Uterus (tissue), 4 donors: ENCODE measurements at places on chromosomes 5 and 9.

DNA sequence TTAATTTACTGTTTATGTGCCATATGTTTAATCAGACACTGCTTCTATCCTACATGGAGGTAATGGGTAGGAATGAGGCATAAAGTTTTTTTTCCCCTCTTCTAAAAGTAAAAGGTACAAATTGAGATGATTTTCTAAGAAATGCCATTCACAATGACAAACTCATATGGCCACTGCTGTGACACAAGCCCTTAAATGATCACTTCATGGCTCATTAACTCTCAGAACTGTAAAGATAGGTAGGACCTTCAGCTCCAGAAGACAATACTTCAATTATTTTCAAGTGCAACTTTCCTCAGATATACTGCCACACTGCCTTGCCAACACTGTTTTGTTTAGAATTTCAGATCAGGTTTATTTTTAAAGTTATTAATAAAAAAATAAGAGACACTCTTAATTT, 362.9 kb upstream of the ZNF608 start:
- H3K4me3 ChIP-seq = no peak overlapping the region
- H3K27me3 ChIP-seq = no peaks in the 10 kb centered on the region
- H3K4me1 ChIP-seq = no peaks in the 10 kb centered on the region
- H3K36me3 ChIP-seq = no peaks in the 10 kb centered on the region
- H3K27ac ChIP-seq = no peak overlapping the region

DNA sequence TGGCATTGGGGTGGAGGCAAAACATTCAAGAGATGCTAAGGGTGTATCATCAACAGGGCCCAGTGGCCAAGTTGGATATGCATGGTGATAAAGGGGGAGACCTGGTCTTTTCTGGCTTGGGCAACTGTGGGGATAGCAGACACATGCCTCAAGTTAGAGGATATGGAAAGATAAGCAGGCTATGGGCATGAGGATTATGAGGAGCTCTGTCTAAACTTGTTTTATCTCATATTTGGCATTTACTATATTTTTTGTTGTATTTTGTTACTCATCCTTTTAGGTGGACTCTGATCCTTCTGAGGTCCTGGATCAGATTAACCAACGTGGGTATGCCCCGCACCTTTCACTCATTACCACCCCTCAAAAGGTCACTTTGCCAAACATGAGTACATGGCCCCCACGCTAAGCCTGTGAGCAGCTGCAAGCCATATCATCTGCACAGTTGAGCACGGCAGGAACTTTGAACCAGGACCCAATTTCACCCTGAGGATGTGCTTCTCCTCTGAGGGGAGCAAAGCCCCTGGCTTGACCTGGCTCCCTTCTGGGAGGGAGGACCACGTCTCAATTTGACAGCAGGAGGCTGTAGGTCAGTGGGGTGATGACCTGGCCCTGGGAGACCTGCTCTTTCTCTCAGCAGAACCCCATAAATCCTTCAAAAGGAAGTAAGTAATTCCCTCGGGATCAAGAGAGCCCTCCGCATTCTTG, 71.1 kb upstream of the CD180 start:
- peak overlapping the region; percentile 96 for H3K27ac ChIP-seq
- no peaks in the 10 kb centered on the region for H3K27me3 ChIP-seq
- H3K4me3 ChIP-seq = no peak overlapping the region
- H3K4me1 ChIP-seq = peaks cover 19% of the 10 kb centered on the region

- peak; percentile 10 for DNase-seq
- no peaks in the 10 kb centered on the region for H3K36me3 ChIP-seq
- no peak overlapping the region for H3K4me3 ChIP-seq
- H3K4me1 ChIP-seq = no peaks in the 10 kb centered on the region
These were observed 16.9 kb downstream of the IRF1 start for GRCh38 chr5:132473668-132474067.

DNA sequence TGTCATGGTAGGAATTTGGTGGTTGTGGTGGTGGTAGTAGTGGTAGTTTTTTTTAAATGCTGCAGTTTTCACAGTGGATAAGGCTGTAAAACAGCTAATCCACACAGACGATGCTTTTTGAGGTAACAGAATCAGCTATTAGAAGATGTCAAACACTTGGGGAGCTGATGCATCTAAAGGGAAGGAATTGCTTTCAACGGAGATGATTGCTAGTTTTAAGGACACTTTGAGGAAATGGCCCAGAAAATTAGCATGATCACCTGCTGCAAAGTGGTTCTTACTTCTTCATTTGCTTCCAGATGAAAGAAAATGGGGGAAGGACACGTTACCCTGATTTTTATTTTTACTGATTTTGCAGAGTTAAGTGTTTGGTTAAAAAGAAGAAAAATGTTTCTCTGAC, 178.2 kb upstream of the ATP10B start:
- no peaks in the 10 kb centered on the region for H3K27me3 ChIP-seq
- H3K27ac ChIP-seq = no peak overlapping the region
- no peak overlapping the region for H3K4me3 ChIP-seq
- no peaks in the 10 kb centered on the region for H3K36me3 ChIP-seq
- no peaks in the 10 kb centered on the region for H3K4me1 ChIP-seq

GRCh38 chr5:173065155-173065554, 9.0 kb downstream of the CREBRF start:
- no peaks in the 10 kb centered on the region for H3K36me3 ChIP-seq
- no peak for DNase-seq
- no peaks in the 10 kb centered on the region for H3K4me1 ChIP-seq
- H3K27me3 ChIP-seq = no peaks in the 10 kb centered on the region
- H3K4me3 ChIP-seq = no peak overlapping the region

GRCh38 chr9:88685966-88686365, 151.0 kb downstream of the NXNL2 start:
- no peak for DNase-seq
- H3K4me3 ChIP-seq = no peak overlapping the region
- no peak overlapping the region for H3K27ac ChIP-seq

GRCh38 chr5:163604013-163604412, 98.6 kb downstream of the MAT2B start:
- no peak for DNase-seq
- H3K27ac ChIP-seq = no peak overlapping the region
- H3K4me1 ChIP-seq = no peaks in the 10 kb centered on the region
- no peak overlapping the region for H3K4me3 ChIP-seq
- no peaks in the 10 kb centered on the region for H3K36me3 ChIP-seq
- no peaks in the 10 kb centered on the region for H3K27me3 ChIP-seq

DNA sequence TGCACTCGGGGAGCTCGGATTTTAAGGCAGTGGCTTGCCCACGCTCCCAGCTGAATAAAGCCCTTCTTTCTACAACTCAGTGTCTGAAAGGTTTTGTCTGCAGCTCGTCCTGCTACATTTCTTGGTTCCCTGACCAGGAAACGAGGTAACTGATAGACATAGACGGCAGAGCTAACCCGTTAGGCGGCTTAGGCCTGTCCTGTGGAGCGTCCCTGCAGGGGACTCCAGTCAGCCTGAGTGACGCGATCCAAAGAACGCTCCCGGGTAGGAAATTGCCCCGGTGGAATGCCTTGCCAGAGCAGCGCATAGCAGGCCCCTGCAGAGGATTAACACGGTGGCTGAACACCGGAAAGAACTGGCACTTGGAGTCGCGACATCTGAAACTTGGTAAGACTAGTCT, 1.8 kb upstream of the SELENOP start:
- DNase-seq = peak; percentile 16
- peak overlapping the region; percentile 85 for H3K27ac ChIP-seq
- no peaks in the 10 kb centered on the region for H3K36me3 ChIP-seq
- H3K27me3 ChIP-seq = no peaks in the 10 kb centered on the region

- H3K4me1 ChIP-seq = no peaks in the 10 kb centered on the region
- H3K36me3 ChIP-seq = no peaks in the 10 kb centered on the region
- DNase-seq = no peak
These were observed 977.2 kb upstream of the NUDT12 start for GRCh38 chr5:104539618-104540350.

DNA sequence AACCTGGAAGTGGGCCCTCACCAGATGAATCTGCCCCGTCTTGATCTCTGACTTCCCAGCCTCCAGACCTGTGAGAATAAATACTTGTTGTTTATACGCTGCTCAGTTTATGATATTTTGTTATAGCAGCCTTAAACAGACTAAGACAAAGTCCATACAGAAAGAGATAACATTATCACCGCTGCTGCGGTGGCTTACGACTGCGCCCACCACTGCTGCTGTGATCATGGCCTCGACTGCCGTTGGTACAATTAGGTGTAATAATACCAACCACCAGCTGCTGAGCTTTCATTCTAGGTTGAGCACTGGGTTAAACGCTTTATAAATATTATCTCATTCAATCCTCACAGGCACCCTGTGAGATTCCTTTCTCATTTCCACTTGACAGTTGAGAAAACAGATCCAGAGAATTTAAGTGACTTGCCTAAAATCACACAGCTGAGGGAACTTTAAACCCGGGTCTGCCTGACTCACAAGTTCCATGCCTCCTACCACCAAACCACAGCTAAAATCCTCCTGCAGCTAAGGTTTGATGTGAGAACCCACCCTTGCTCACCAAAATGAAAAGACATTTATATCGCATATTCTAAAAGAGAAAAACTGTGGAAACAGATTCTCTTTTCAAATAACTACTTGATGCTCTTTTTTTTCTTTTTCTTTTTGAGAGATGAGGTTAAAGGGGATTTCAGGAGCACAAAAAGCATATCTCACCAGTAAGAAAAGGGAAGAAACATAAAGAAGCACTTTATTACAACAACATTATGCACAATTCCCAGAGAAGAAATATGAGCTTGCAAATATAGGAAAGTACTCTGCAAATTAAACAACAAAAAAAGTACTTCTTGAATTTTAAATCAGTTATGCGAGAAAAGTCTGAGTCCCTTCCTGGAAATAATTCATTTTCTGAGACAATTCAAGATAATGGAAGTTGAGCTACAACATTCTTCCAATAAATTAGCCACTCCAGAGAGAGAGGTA, 23.9 kb downstream of the GOLM1 start:
- no peaks in the 10 kb centered on the region for H3K4me1 ChIP-seq
- H3K27me3 ChIP-seq = no peaks in the 10 kb centered on the region
- no peak overlapping the region for H3K27ac ChIP-seq
- H3K36me3 ChIP-seq = no peaks in the 10 kb centered on the region

DNA sequence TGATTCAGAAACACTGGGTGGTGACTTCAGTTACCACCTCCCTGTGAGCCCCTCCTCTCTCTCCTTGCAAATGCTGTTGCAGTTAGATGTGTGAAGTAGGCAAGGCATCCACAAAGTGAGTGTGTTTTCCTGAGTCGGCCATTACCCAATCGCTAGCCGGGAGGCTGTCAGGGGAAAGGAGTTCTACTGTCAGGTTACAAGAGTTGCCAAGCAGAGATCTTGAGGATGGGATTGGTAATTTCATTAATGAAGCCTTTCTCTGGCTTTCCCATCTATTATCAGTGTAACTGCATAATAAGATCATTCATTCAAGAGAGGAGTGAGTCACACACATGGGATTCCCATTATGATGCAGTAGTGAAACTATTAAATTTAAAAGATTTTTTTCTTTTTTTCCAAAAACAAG, 106.9 kb downstream of the GLDC start:
- H3K27ac ChIP-seq = no peak overlapping the region
- H3K36me3 ChIP-seq = no peaks in the 10 kb centered on the region
- DNase-seq = no peak
- H3K27me3 ChIP-seq = no peaks in the 10 kb centered on the region

- no peak overlapping the region for H3K4me3 ChIP-seq
- H3K36me3 ChIP-seq = no peaks in the 10 kb centered on the region
- H3K4me1 ChIP-seq = no peaks in the 10 kb centered on the region
- H3K27ac ChIP-seq = no peak overlapping the region
- DNase-seq = no peak
- H3K27me3 ChIP-seq = no peaks in the 10 kb centered on the region
These were observed 4.8 kb upstream of the C5orf47 start for GRCh38 chr5:173984218-173984617.

DNA sequence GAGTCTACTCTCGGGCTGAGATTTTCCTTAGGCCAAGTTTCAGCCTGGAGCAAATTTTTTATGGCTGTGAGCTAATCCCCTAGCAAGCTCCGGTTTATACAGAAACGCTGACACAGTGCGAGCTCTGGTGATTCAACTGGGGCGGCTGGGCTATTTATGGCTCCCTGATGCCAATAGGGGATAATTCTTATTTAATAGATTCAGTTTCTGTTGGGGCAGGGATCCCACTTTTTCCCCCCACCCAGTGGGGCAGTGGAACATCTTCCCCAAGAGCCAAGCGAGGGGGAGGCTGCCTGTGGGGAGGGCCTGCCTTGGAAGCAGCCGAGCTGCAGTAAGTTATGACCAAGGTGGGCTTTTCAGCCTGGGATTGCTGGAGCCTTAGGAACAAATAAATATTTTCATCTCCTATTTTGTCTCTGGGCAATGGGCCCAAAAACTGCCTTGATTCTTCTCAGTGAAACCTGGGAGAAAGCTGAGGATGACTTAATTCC, 129.1 kb downstream of the MACROH2A1 start:
- H3K36me3 ChIP-seq = no peaks in the 10 kb centered on the region
- no peaks in the 10 kb centered on the region for H3K4me1 ChIP-seq
- peak; percentile 77 for DNase-seq
- no peaks in the 10 kb centered on the region for H3K27me3 ChIP-seq

- no peak overlapping the region for H3K27ac ChIP-seq
- no peak for DNase-seq
- H3K4me3 ChIP-seq = no peak overlapping the region
- H3K4me1 ChIP-seq = peaks cover 17% of the 10 kb centered on the region
- peaks cover 86% of the 10 kb centered on the region for H3K27me3 ChIP-seq
These were observed 8.0 kb downstream of the LRRC26 start for GRCh38 chr9:137161558-137162486.

- no peak overlapping the region for H3K4me3 ChIP-seq
- no peaks in the 10 kb centered on the region for H3K36me3 ChIP-seq
- H3K4me1 ChIP-seq = no peaks in the 10 kb centered on the region
- no peak for DNase-seq
- no peaks in the 10 kb centered on the region for H3K27me3 ChIP-seq
- H3K27ac ChIP-seq = no peak overlapping the region
These were observed 62.1 kb upstream of the NUDT12 start for GRCh38 chr5:103624675-103625074.

DNA sequence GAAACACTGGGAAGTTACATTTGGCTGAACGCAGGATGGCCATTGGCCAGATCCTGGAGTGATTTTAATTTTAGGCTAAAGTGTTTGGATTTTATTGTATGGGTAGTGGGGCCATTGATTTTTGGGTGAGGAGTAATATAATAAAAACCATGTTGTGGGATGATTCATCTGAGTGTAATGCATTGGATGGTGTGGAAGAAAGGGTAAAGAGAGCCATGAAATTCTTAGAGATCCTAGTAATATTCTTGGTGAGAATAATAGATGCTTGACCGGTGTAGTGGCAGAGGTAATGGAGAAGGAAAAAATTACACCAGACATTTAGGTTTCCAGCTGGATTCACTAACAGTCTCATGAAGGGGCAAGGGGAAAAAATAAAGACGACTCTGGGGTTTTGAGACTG, 158.1 kb downstream of the NPR3 start:
- no peak overlapping the region for H3K4me3 ChIP-seq
- no peaks in the 10 kb centered on the region for H3K27me3 ChIP-seq
- H3K27ac ChIP-seq = no peak overlapping the region
- DNase-seq = no peak

DNA sequence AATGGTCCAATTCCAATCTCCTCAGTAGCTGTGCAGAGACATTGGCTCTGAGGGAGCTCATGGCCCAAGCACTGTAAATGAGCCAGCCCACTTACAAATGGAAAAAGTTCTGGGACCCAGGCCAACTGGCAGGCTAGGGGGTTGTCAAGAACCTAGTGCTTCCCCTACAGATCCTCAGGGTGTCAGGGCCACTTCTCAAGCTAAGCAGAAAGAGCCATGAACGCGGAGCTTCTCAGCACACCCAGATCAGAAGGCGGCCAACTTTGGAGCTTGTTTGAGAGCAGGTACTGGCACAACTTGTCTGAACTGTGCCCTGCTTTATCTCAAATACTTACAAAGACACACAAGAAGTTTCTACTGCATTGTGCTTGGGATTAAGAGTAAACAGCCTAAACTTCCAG, 17.5 kb downstream of the TLE1 start:
- H3K36me3 ChIP-seq = no peaks in the 10 kb centered on the region
- DNase-seq = peak; percentile 86
- H3K4me3 ChIP-seq = no peak overlapping the region
- H3K4me1 ChIP-seq = peaks cover 4% of the 10 kb centered on the region
